Activated gamma-delta T cell treated with Interleukin-2 at 50 U/mL for 16 hours (primary cell): ENCODE measurements at places on chromosomes 16 and 17.

DNA sequence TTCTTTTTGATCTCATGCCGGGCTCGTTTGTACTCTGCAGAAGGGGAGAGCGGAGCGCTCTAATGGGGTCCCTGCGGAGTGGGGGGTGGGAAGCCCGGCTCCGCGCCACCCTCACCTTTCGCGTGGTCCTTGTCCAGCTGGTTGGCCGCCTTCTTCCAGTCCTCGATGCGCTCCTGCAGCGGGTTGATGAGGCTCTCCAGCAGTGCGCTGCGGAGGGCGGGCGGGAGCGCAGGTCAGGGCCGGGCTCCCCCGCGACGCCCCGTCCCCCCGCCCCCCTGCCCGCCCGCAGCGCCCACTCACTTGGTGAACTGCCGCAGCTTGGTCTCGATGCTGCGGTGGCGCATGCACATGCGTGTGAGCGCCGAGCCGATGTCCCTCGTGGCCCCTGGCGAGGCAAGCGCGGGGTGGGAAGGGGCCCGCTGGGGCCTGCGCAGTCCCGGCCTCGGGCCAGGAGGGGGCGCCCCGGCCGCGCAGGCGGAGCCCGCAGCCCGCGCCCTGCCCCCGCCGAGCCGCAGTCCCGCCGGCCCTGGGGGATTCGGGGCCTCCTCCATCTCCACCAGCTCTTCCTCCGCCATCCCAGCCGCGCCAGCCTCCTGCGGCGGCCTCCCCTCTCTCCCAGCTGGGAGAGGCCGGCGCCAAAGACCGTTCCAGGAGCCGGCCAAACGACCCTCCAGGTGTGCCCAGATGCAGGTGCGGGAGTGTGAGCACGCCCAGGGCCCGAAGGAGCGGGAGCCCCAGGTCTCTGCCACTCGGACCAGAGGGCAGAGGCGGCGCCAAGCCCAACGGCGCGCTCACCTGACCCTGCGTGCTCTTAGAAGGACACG is 6.0 kb downstream of the MTSS2 start:
- no peak for DNase-seq

DNA sequence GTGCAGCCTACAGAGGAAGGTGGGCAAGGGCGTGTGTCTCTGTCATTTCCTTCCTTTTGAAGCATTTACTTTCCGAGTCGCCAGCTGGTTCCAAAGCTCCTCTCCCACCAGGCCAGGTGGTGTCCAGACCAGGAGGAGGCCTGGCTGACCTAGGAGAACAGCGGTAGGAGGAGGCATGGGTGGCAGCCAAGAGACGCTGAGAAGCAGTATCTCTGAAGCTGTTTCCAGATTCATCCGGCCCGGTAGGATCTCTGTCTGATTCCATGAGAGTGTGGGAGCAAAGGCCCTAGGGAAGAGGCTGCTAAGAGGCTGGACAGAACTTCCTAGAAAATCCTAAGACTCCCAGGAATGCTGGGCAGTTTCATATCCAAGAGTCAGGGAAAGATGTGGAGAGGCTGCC is 20.3 kb downstream of the MEOX1 start:
- no peak for DNase-seq

- DNase-seq, result no peak
These were observed 25.9 kb upstream of the SPATA32 start for GRCh38 chr17:45287526-45288500.

DNA sequence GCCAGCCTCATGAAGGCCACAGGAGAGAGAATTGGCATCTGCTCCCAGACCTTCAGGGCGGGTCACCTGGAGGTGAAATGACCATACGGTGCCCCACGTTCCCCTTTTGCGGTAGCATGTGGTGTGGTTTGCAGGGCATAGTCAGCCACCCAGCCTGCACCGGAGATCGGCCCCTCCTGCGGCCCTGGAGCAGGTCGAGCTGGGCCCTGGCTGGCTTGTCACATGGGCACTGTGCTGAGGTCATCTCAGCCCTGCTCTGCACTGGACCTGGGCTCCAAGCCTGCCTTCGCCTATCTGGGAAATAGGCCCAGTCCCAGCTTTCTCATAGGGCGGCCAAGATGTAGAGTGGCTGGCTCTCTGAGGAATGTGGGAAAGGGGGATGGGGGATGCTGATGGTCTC is 16.2 kb downstream of the GSE1 start:
- DNase-seq, result no peak

- DNase-seq, result peak; percentile 64
These were observed 15.1 kb downstream of the FAM117A start for GRCh38 chr17:49748791-49749190.

- no peak for DNase-seq
These were observed 23.9 kb downstream of the RHBDL3 start for GRCh38 chr17:32289471-32290070.

GRCh38 chr17:64572682-64573154 is 65.9 kb downstream of the CEP95 start:
- DNase-seq, result no peak

GRCh38 chr16:84465154-84465553 is 39.3 kb downstream of the MEAK7 start:
- DNase-seq, result no peak

DNA sequence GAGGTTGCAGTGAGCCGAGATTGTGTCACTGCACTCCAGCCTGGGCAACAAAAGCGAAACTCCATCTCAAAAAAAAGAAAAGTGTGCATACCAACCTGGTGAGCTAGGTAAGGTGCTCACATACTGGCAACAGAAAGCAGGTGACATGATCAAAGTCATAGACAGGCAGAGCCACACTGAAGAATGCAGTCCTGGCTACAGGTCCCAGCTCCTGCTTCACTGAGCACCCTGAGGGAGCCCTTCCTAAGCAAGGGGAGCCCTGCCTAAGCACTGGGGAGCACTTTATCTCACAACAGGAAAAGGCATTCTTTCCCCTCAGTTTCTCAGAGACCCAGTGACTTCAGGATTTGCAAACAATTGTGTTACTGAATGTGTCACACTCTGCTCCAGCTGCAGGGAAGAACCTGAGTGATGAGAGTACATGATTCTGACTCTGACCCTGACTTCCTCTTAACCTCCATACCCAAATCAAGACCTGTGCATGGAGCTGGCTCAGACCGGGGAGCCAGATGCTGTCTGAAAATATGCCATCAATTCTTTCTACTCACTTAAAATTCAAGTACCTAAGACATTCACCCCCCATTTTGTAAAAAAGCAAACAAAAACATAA is 40.5 kb downstream of the ANKRD11 start:
- no peak for DNase-seq

DNA sequence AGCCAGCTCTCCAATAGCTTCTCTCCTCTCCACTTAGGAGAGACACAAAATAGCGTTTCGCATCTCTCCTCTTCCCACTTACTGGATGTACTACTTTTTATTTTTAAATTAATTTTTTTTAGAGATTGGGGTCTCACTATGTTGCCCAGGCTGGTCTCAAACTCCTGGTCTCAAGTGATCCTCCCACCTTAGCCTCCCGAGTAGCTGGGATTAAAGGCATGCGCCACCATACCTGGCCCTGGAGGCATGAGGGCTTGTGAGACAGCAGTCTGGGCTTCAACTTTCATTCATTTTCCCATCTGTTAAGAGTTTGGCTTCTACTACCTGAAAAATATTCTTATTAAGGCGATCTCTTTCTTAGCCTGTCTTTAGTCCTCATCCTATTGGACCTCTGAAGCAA is 18.3 kb downstream of the SLC7A6OS start:
- DNase-seq, result no peak

GRCh38 chr17:8109661-8110455 is 8.5 kb downstream of the ALOXE3 start:
- DNase-seq, result peak; percentile 80
